ENCODE measurements at places on chromosomes 11 and 22. TPM values are rescaled to one million over a fixed set of nuclear protein-coding genes. Genes with fewer than 3 reads are reported as not detected.

MS4A4E gene
- total RNA-seq: not detected

VPREB1 gene
- not detected for total RNA-seq

ARFGAP2 gene
- total RNA-seq: 70.0 TPM

POU2AF1 gene
- 36.6 TPM for total RNA-seq

C11orf97 gene
- not detected for total RNA-seq

HTR3A gene
- not detected for total RNA-seq

- no peak for ATAC-seq
These were observed 30.5 kb downstream of the LMO2 start for GRCh38 chr11:33861386-33861785.

DNA sequence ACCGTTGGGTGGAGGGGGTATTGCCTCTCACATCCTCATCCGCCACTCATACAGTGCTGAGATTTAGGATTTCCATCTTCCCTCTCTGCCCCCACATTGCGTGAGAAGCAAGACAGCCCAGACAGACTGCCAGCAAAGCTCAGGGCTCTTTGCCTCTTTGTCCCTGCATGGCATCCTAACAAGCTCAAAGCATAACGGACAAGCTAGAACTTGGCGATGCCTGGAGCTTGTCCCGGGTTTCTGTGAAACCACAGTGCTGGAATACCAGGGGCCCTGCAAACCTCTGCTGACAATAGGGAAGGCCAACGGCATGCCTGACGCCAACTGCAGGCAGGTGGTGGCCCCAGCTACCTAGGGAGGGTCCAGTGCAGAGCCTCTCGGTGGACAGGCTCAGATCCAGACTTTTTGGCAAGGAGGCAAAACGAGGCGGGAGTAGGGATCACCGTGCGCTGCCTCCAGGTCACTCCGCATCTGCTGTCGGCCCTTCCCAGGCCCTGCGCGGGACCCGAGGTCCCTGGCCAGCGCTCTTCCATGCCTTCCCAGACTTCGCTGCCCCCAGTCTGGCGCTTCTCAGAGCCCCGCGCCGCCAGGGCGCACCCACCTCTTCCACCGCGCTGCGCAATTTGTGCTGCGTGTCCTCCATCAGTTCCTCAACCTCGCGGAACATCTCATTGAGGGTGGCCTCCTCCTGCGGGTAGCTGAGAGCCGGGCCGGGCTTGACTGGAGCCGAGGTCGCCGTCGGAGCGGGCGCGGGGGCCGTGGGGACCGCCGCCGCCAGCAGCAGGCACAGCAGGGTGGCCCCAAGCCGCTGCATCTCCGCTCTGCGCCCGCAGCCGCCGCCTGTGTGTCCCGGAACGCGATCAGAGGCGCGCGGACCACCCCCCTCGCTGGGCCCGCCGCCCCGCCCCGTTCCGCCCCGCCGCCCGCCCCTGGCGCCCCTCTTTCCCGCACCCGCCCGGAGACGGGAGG, at the start of gene DKK3:
DKK3 (minus strand) TSS at position 858 of the 969 bp plus-strand sequence; CDS start at position 814, 44 bp downstream.
- ATAC-seq: no peak

- ATAC-seq: no peak
These were observed 9.6 kb downstream of the DENND6B start for GRCh38 chr22:50317178-50317577.

GRCh38 chr22:49827853-49828598, at the start of gene BRD1:
Gene BRD1 (minus strand): TSS chr22:49827873. CDS start chr22:49824317, 3,556 bp downstream.
- ATAC-seq: peak; percentile 66

DNA sequence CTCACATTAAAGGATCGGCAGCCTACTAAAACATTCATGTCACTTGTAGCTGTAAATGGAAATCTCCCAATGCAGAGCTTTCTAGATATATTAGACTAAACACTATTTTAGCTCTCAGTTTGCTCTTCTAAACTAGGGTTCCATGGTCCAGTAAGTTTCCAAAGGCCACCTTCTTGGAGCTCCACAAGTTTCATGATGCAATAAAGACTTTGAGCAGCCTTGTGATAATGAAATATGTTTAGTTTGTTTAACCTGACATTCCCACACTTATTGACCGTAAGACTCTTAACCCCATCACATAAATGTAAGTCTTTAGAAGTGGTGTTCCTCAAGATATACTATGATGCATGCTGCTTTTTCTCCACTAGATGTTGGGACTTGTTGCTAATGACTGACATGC, 87.7 kb downstream of the TRIM44 start:
- no peak for ATAC-seq

DNA sequence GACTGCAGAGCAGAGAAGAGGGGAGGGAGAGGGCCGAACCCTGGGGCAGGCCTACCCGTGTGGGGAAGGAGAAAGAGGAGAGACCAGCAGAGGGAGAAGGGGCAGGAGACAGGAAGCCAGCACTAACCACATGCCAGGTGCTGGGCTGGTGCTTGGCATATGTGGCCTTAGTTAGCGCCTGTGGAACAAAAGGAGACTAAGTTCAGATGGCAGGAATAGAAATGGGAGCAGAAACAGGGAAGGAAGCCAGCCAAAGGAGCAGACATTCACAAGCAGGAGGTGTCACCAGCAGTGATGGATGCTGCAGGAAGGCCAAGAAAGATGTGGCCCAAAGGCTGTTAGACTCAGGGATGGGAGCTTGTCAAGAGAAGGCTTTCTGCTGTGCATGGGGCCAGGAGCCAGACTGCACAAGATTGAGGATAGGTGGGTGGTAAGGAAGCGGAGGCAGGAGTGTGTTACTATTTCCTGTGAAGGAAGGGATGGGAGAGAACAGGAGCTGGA, 26.7 kb downstream of the TREH start:
- no peak for ATAC-seq

GRCh38 chr11:75342966-75343870, 8.2 kb downstream of the ARRB1 start:
- no peak for ATAC-seq

DNA sequence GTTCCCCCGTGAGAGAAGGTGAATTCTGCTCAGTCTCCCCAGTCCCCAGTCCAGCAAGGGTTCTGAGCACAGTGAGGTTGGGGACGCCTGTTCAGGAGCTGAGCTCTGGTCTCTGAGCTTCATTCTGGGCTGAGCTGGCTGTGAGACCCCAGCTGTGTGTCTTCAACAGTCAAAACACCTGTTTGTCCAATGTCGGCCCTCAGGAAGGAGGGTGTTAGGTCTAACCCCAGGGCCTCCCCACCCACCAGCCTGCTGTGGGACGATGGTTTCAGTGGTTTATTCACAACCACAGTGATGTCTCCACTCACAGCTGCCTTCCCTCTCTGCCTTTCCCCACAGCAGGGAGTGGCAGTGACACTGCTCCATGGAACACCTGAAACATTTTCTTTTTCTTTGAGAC, 1282.9 kb downstream of the TBC1D22A start:
- ATAC-seq: no peak

DNA sequence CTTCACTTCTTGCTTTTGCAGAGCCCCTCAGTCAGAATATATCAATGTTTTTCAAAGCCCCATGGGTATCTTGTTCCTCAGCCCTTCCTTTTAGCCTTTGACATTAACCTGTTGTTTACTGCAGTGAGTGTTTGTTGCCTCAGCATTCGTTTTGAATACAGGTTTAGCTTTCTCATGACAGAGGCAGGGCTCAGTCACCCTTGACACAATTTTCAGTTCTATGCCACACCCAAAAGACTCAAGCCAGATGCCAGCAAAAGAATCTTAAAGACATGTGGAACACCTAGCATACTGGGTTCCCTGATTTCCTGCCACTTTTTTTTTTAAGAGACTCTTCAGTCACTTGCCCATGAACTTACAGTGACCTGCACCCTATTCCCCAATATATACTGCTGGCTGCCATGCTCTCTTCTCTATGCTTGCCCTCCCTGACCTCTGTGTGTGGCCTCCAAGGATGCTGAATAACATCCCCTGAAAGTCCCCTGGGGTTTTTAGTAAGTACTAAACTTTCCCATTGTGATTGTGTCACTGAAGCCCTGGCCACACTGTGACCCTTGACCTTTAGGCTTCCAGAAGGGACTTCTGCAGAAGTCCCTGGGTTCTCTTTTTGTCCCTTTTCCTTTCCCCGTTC, 1225.5 kb downstream of the TBC1D22A start:
- no peak for ATAC-seq

DNA sequence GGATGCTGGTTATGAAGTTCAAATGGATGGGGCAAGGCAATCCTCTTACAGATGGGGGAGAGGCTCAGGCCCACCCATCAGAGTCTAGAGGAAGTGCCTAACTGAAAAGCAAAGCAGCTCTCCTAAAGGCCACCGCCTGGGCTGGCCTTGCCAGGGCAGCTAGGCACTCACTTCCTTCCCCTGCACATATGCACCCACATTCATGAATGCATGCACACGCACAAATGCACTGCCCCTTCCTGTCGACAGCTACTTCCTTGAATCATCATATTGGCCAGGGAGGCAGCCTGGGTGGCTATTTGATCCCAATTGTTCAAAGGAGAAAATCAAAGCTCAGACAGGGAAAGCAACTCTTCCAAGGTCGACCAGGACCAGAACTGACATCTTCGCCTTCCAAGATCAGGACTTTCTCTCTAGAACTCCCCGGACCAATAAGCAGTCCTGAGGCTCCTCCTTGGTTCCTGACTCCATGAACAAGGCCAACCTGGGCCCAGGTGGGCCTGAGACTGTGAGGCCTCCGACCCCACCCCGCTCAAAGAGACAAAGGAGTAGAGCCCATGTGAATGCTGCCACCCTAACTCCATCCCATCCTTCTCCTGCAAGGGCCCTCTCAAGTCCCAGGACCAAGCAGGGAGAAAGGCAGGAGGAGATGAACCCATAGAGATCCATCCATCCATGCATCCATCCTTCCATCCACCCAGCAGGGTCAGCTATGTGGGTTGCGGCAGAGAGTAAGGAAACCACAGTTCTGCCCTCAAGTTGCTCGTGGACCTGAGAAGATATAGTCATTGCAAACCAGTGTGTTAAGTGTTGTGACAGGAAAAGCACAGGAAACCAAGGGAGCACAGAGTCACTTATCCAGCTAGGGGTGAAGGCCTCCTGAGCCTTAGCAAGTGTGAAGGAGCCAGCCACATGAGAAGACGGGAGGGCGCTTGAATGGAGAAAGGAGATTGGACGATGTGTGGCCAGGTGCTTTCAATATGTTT, 35.4 kb upstream of the LMO1 start:
- ATAC-seq: no peak

- no peak for ATAC-seq
These were observed 3.6 kb downstream of the CACNG2 start for GRCh38 chr22:36699915-36700314.

DNA sequence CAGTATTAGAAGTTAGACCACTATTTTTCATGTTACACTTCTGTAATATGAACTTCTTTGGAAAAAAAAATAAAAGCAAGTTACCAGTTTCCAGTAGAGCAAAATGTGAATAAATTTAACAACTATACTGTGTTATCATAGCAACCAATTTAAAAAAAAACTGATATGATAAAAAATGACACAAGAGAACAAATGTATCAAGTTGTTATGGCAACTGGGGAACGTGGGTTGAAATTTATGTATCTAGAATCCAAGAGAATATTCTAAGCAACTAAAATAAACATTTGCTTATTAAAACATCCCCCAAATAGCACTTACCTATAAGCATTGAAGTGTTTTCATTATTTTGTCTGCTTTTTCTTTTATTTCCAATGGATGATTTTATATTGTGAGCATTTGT, 442.4 kb downstream of the DLG2 start:
- ATAC-seq: no peak

GRCh38 chr11:75557666-75558494, 4.2 kb upstream of the SERPINH1 start:
- ATAC-seq: no peak

GRCh38 chr11:108694846-108695245, 30.0 kb downstream of the DDX10 start:
- ATAC-seq: no peak

- peak; percentile 99 for ATAC-seq
These were observed 109.8 kb downstream of the NAT10 start for GRCh38 chr11:34214961-34215805.

GRCh38 chr11:64786308-64786707, 8.0 kb upstream of the SF1 start:
- no peak for ATAC-seq

DNA sequence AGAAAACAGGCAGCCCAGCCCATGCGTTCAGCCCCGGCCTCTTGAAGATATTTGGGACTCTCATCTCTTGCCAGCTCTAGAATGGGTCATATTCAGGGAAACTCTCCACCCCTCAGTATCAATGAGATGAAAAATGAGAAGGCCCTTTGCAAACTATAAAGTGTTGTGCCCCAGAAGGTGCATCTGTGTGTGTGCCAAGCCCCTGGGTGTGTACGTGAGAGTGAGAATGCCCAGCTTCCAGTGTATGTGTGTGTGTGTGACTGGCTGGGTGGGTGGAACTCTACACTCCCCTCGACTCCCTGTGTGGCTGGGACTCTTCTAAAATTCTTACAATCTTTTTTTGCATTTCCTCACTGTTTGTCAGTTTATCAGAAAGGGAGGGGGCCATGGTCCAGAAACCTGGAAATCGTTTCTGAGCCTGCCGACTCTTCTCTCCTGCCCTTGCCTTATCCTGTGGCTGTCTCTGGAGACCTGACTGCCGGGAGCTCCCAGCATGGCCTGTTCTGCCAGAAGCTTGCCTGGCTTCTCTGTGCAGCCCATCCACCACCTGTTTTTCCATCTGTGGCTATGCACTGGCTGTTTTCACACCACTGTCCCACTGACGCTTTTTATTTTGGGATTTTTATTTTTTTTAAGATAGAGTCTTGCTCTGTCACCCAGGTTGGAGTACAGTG, 1.2 kb downstream of the P2RY6 start:
- no peak for ATAC-seq

- ATAC-seq: no peak
These were observed 38.3 kb downstream of the KCNA4 start for GRCh38 chr11:29978549-29978948.

GRCh38 chr11:287821-288477, 977 bp upstream of the PGGHG start:
- peak; percentile 63 for ATAC-seq

- ATAC-seq: no peak
These were observed 19.0 kb upstream of the THRSP start for GRCh38 chr11:78044706-78045105.

GRCh38 chr11:115617767-115618166, 113.6 kb upstream of the CADM1 start:
- ATAC-seq: no peak

All from activated T-helper 17 cell treated with anti-CD3 and anti-CD28 coated beads, Interleukin-2, amount 50 U/mL, for 72 hours (primary cell).